ENCODE measurements at places on chromosomes 3 and 15.

GRCh38 chr15:48888836-48889235 is 10.9 kb downstream of the EID1 start:
- no peak for DNase-seq
- H3K36me3 ChIP-seq = no peaks in the 10 kb centered on the region
- peaks cover 8% of the 10 kb centered on the region for H3K27me3 ChIP-seq
- H3K27ac ChIP-seq = no peak overlapping the region
- H3K4me1 ChIP-seq = peaks cover 18% of the 10 kb centered on the region
- no peak overlapping the region for H3K4me3 ChIP-seq

DNA sequence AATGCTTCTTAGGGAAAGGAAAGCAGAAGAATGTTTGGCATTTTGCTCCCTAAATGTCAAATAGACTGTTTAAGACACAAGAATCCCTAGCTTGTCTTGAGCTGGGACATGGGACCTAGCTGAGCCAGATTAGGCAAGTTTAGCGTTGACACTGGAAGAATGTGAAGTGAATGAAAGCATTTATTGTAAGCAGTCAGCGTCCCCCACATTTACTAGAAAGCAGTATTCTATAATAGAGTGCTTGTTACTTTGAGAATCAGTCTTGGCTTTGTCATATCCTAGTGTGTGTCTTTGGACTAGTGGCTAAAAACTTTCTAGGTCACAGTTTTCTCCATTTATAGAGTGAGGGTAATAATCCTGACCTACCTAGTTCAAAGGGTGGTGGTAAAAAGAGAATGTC is 161.6 kb downstream of the ADAMTSL3 start:
- H3K27me3 ChIP-seq = no peaks in the 10 kb centered on the region
- no peaks in the 10 kb centered on the region for H3K36me3 ChIP-seq
- no peak overlapping the region for H3K4me3 ChIP-seq
- no peak for DNase-seq
- H3K27ac ChIP-seq = no peak overlapping the region
- H3K4me1 ChIP-seq = no peaks in the 10 kb centered on the region

DNA sequence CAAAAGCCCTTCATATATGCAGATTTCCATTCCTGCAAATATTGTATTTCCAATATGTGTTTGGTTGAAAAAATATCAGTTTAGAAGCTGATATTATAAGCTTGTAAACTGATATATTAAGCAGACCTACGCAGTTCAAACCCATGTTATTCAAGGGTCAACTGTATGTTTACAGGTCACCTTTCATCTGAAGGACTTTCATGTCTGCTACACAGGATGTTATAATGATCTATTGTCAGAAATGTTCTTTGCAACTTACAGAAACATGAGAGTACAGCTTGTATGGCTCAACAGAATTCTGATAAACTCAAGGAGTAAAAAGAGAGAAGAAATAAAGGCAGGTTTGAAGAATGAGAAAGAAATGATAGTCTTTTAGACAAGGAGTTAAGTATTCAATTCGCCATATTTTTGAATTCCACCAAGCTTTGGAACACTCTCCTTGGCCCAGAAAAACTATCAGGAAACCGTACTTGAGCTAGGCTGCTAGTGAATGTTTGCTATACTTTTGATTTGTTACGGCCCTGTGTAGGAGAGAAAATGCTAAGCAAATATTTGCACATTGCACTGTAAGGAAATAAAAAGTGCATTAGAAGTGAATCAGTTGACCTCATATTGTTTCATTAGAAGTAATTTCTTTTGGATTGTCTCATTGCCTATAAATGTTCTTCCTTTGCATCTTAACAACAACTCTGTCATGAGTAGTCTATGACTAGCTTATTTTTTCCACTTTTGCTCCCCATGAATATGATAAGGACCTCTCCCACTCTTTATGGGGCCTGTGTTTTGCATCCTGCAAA is 81.2 kb downstream of the NEK11 start:
- no peaks in the 10 kb centered on the region for H3K27me3 ChIP-seq
- H3K4me1 ChIP-seq = no peaks in the 10 kb centered on the region
- no peak for DNase-seq
- H3K36me3 ChIP-seq = peaks cover 3% of the 10 kb centered on the region

- H3K36me3 ChIP-seq = peaks cover 3% of the 10 kb centered on the region
- H3K27ac ChIP-seq = no peak overlapping the region
- H3K4me3 ChIP-seq = no peak overlapping the region
- DNase-seq = no peak
- H3K27me3 ChIP-seq = peaks cover 9% of the 10 kb centered on the region
Observed at GRCh38 chr3:13159890-13160289, 86.7 kb upstream of the IQSEC1 start.

DNA sequence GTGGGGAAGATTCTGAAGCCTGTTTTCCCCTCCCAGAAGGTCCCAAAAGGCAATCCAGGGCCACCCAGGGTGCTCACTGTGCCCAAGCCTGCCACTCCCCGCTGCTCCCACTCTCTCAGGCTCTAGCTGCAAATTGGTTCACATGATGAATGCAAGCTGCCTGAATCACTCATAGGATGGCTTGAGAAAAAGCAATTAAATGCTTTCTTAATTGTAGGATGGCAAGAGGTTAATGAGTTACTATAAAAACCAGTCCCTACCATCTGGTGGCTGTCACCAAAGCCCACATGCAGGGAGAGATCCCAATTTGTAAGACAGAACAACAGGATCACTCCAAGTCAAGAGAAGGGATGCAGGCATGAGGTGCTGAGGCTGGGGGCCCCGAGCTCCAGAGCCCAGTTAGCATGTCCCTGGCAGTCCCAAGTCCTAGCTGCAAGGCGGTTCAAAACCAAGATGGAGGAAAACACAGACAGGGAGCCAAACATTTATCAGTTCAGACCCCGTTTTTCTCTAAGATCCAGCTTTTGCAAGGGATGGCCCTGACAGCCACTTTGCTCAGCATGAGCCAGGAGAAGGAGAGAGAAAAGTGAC is 207.1 kb downstream of the UACA start:
- H3K27me3 ChIP-seq = peaks cover 9% of the 10 kb centered on the region
- H3K4me3 ChIP-seq = no peak overlapping the region
- H3K36me3 ChIP-seq = no peaks in the 10 kb centered on the region
- DNase-seq = peak; percentile 25
- H3K27ac ChIP-seq = no peak overlapping the region

DNA sequence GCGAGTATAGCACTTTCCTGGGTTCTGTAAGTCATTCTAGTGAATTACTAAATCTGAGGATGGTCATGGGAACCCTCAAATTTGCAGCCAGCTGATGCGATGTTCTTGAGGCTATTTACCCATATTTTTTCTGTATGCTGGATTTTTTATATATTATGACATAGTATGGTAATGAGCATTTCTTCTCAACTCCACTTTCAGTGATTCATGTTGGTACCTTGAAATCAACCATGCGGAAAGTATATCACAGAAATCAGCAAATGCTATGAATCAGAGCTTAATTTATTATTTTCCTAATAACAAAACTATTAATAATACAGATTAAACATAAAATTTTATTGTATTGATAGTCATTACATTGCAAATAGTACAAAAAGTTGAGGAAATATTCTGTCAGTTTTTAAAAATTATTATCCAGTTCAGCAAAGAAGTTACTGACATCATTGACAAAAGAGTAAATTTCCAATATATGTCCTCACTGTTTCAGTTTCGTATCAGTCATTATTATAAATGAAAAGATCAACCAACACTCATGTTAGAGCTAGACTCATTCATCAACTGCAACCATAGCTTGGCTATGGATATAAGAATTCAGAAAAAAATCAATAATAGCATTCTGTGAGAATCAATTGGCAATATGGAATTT is 164.3 kb upstream of the SETMAR start:
- H3K27me3 ChIP-seq = no peaks in the 10 kb centered on the region
- no peak overlapping the region for H3K4me3 ChIP-seq
- no peaks in the 10 kb centered on the region for H3K4me1 ChIP-seq
- H3K27ac ChIP-seq = no peak overlapping the region

DNA sequence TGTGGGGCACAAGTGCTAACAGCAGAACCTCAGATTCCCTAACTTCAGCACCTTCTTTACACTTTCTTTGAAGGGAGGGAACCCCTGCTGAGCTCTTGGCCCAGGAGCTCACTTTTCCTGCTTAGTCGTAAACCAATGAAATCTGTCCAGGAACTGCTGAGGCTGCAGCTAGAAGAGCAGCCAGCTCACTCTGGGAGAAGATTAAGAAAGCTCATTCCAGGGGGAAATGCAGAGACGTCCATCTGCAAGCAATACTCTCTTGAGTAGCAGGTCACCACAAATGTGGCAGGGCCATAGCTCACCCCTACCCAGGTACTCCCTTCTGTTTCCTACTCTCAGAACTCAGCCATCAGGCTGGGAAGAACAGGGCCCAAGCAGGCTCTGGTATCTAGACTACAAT is 103.3 kb downstream of the WDR76 start:
- H3K4me3 ChIP-seq = no peak overlapping the region
- no peaks in the 10 kb centered on the region for H3K36me3 ChIP-seq
- H3K4me1 ChIP-seq = peaks cover 4% of the 10 kb centered on the region
- no peak overlapping the region for H3K27ac ChIP-seq
- DNase-seq = no peak
- peaks cover 49% of the 10 kb centered on the region for H3K27me3 ChIP-seq
